ENCODE measurements at places on chromosomes 4 and X.

- DNase-seq = no peak
Measured at GRCh38 chrX:69565247-69565815, 50.6 kb upstream of the EDA start.

- no peak for DNase-seq
Measured at GRCh38 chrX:142923201-142923600, 102.5 kb upstream of the SPANXN4 start.

- DNase-seq = no peak
Measured at GRCh38 chr4:16692524-16692923, 205.9 kb downstream of the LDB2 start.

GRCh38 chr4:30802622-30803323, 82.6 kb downstream of the PCDH7 start:
- DNase-seq = peak; percentile 97

DNA sequence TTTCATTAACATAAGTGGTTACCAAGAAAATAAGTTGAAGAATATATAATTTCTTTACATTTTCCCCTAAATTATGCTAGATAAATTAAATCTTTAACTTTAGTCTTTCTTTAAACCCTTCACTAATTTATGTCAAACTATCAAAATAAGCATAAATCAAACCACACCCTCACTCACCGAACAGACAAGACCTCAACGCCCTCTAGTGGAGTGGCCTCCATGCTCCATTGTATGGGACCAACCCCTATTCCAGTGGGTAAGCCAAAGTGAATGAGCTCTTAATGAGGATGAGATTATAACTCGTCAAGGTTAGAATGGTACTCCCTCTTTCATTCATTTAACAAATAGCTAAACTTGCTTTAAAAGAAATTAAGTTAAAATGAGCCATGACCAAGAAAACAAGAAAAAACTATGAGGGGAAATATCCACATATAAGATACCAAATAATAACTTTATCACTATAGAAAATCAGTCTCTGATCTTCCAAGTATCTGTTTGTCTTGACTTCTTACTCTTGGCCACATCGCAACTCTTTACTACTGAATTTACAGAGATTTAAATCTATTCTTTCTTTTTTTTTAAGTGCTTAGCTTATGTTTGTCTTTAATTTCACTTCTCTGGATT, 15.6 kb upstream of the BBS12 start:
- peak; percentile 80 for DNase-seq

- peak; percentile 64 for DNase-seq
Measured at GRCh38 chr4:92969650-92970379, 666.0 kb downstream of the GRID2 start.

GRCh38 chr4:89009761-89010369, 47.1 kb downstream of the FAM13A start:
- no peak for DNase-seq

- no peak for DNase-seq
Measured at GRCh38 chr4:52248820-52249219, 197.7 kb downstream of the SPATA18 start.

Data from myocyte (in vitro differentiated cells).